ENCODE measurements at places on chromosomes 5 and 9. TPM values are rescaled to one million over a fixed set of nuclear protein-coding genes. Genes with fewer than 3 reads are reported as not detected.

The EGR1 gene
- total RNA-seq, result 19.0 TPM

DNA sequence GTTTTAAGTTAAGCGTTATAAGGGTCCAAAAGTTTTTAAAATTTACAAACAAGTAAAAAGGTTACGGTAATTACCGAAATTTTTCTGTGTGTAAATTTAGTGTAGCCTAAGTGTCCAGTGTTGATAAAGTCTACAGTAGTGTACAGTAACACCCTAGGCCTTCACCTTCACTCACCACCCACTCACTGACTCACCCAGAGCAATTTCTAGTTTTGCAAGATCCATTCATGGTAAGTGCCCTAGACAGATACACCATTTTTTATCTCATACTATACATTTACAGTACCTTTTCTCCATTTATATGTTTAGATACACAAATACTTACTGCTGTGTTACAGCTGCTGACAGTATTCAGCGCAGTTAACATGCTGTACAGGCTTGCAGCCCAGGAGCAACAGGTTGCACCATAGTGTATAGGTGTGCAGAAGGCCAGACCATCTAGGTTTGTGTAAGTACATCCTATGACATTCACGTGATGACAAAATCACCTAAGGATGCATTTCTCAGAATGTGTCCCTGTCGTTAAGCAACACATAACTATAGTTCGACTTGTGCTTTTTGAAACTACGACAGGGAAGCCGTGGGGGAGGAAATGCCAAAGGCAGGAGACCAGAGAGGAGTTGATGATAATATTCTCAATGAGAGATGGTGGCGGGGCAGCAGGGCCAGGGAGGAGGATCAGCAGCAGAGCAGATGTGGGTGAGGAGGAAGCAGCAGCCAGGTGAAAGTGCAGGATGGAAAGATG lies 48.6 kb downstream of the PSMB7 start:
- peak; percentile 79 for DNase-seq

- DNase-seq, result no peak
Observed at GRCh38 chr5:158303275-158303674, 444.3 kb upstream of the CLINT1 start.

DNA sequence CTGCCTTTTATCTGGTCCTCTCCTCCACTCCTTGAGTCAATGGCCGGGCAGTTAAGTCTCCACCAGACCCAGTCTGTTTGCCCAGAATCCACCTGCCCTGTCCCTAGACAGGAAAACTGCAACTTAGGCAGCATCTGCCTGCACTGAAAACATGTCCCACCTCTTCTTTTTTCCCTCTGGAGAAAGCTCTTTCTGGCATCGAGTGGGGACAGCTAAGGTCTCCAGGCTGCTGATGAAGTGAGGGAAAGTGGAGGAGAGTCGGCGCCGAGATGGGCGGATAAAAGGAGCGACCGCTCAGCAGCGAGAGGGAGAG lies 243 bp upstream of the SHISAL2B start:
- no peak for DNase-seq

GRCh38 chr5:122615146-122615545 lies 159.7 kb upstream of the SNX2 start:
- DNase-seq, result no peak

DNA sequence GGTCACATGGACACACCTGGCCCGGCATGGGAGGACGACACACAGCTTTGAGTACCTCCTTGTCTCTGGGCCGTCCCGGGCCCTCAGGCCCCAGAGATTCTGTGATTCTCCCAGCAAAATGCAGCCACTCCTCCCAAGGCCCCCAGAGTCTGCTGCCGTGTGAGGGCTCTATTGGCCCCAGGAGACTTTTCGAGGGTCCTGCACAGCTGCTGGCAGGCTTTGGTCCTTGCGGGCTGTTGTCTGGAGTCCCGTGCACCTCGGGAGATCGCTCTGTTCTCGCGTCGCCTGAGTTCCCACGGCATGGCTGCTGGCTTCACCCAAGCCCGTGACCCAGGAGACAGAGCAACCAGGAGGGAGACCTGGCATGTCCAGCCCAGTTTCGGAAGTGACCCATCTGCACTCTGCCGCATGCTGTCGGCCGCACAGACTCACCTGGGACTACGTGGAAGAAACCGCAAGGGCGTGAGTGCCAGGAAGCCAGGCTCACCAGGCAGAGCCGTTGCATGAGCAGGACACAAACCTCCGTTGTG lies 46.8 kb upstream of the NKD2 start:
- DNase-seq, result no peak

Data from GM23248 (cell line).